Fibroblast of skin of right biceps (primary cell): ENCODE measurements at places on chromosomes 12 and 14.

GRCh38 chr12:104764225-104765091 lies 193.6 kb downstream of the SLC41A2 start:
- peak; percentile 52 for DNase-seq

GRCh38 chr12:104314242-104314614 lies 10.7 kb downstream of the EID3 start:
- no peak for DNase-seq

DNA sequence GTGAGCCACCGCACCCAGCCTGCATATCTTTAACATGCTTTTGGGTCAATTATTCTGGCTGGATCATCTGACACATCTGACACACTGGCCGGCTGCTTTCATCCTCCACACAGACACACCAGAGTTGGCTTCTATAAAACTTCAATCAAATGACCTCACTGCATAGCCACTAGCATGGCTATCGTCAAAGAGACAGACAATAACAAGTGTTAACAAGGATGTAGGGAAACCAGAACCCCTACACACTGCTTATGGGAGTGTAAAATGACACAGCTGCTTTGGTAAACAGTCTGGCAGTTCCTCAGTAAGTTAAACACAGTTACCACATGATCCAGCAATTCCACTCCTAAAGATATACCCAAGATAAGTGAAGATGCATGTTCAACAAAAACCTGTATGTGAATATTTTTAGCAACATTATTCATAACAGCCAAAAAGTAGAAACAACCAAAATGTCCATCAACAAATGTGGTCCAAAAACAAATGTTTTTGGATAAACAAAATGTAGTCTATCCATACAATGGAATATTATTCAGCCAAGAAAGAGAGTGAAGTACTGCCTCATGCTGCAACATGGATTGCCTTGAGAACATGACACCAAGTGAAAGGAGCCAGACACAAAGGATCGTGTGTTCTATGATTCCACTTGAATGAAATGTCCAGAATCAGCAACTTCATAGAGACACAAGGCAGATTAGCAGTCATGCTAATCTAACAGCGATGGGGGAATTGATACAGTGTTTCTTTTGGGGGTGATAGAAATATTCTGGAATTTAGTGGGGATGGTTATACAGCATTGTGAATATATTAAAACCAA lies 10.1 kb downstream of the KDM2B start:
- DNase-seq, result no peak

DNA sequence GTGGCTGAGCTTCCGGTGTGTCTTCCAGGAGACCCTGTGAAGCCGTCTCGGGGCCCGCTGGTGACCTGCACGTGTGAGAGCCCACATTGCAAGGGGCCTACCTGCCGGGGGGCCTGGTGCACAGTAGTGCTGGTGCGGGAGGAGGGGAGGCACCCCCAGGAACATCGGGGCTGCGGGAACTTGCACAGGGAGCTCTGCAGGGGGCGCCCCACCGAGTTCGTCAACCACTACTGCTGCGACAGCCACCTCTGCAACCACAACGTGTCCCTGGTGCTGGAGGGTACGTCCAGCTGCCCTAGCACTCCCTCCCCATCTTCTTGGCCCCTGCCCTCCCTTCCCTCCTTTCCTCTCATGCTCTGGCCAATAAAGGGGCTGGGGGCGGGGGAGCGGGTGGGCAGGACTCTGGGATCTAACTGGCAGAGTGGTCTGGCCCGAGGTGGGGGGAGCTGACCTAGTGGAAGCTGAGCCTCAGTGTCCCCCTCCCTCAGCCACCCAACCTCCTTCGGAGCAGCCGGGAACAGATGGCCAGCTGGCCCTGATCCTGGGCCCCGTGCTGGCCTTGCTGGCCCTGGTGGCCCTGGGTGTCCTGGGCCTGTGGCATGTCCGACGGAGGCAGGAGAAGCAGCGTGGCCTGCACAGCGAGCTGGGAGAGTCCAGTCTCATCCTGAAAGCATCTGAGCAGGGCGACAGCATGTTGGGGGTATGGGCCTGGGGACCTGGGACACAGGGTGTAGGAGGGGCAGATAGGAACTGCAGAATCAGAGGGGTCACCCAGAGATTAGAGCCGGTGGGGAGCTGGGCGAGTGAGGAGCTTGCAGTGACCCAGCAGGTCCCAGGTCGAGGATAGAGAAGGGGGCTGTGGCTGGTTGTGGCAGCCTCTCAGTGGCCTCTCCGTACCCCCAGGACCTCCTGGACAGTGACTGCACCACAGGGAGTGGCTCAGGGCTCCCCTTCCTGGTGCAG lies 6.0 kb downstream of the ACVRL1 start:
- DNase-seq, result no peak

DNA sequence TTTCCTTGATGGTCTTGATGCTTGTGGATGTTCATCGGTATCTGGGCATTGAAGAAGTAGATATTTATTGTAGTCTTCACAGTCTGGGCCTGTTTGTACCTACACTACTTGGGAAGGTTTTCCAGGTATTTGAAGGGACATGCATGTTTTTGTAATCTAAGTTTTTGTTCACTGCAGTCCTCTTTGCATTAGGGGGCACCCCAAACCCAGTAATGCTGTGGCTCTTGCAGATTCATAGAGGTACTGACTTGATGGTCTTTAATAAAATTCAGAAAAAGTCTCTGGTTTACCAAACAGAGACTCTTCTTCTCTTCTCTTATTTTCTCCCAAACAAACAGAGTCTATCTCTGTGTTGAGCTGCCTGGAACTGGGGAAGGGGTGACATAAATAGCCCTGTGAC lies 150.9 kb upstream of the SLC16A7 start:
- DNase-seq, result peak; percentile 39

DNA sequence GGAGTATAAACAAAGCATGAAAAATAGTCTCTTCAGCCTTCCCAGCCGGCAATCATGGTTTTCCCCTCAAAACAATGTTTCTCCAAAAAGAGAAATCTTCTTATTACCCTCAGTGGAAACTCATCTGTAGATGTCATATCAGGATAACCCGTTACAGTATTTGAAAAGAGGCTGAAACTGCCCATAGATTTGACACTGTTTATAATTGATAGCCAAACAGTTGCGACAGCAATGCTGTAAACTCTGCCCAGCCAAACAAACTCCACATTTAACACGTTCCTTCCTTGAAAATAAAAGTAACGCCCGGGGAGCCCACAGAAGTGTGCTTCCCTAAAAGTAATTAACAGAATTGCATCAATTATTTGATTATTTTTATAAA lies 201.3 kb upstream of the FOXN3 start:
- DNase-seq, result peak; percentile 19

DNA sequence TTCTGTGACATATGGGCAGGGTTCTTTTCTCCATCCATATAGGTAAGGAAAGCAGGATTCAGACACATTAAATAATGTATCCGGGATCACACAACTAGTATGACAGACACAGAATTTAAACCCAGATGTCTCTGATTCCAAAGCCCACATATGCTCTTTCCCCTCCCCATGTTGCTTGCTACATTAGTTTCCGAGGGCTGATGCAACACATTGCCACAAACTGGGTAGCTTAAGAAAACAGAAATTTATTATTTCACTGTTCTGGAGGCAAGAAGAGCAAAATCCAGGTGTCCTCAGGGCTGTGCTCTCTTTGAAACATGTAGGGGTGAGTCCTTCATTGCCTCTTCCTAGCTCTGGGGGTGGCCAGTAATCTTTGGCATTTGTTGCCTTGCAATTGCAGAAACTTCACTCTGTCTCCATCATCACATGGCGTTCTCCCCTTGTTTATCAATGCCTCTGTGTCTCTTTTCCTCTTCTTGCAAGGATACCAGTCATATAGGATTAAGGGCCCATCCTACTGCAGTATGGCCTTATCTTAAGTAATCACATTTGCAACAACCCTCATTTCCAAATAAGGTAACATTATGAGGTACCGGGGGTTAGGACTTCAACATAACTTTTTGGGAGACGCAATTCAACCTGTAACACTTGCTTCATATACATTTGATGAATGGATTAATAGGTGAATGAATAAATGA lies 83.0 kb upstream of the CCND2 start:
- peak; percentile 30 for DNase-seq

GRCh38 chr12:53752621-53753020 lies 842 bp upstream of the CISTR start:
- DNase-seq, result no peak

GRCh38 chr14:103856105-103856504 lies 8.7 kb upstream of the PPP1R13B start:
- no peak for DNase-seq

DNA sequence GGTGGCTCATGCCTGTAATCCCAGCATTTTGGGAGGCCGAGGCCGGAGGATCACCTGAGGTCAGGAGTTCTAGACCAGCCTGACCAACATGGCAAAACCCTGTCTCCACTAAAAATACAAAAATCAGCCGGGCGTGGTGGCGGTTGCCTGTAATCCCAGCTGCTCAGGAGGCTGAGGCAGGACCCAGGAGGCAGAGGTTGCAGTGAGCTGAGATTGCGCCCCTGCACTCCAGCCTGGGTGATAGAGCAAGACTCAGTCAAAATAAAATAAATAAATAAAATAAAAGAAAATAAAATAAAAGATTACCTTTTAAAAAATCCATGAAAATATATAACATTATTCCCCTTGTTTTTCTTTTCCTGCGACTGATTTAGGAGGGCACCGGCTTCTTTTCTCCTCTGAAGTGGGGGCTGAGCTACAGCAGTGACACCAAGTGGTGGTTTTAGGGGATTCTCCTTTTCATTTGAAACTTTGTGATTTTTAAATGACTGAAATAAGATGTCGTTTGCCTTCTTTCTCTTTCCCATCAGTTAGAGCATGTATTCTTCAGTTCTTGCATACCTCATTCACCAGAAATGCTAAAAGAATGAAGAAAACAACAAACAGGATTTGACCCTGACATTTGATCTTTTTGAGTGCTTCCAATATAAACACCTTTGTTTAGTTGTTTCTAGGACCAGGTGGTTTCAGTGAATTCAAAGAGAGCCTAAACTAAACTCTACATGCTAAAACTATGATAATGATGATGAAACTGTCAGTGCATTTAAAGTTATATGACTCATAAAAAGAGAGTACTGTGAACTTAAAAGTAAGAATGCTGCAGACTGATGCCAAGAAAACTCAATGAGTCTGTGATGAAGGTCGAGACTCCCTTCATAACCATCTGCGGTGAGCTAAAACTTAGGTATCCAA lies 22.6 kb upstream of the PKP2 start:
- peak; percentile 22 for DNase-seq

DNA sequence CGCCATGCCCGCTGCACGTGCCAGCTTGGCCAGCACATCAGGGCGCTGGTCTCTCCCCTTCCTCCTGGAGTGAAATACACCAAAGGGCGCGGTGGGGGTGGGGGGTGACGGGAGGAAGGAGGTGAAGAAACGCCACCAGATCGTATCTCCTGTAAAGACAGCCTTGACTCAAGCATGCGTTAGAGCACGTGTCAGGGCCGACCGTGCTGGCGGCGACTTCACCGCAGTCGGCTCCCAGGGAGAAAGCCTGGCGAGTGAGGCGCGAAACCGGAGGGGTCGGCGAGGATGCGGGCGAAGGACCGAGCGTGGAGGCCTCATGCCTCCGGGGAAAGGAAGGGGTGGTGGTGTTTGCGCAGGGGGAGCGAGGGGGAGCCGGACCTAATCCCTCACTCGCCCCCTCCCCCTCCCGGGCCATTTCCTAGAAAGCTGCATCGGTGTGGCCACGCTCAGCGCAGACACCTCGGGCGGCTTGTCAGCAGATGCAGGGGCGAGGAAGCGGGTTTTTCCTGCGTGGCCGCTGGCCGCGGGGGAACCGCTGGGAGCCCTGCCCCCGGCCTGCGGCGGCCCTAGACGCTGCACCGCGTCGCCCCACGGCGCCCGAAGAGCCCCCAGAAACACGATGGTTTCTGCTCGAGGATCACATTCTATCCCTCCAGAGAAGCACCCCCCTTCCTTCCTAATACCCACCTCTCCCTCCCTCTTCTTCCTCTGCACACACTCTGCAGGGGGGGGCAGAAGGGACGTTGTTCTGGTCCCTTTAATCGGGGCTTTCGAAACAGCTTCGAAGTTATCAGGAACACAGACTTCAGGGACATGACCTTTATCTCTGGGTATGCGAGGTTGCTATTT lies 914 bp upstream of the CCND2 start:
- no peak for DNase-seq

DNA sequence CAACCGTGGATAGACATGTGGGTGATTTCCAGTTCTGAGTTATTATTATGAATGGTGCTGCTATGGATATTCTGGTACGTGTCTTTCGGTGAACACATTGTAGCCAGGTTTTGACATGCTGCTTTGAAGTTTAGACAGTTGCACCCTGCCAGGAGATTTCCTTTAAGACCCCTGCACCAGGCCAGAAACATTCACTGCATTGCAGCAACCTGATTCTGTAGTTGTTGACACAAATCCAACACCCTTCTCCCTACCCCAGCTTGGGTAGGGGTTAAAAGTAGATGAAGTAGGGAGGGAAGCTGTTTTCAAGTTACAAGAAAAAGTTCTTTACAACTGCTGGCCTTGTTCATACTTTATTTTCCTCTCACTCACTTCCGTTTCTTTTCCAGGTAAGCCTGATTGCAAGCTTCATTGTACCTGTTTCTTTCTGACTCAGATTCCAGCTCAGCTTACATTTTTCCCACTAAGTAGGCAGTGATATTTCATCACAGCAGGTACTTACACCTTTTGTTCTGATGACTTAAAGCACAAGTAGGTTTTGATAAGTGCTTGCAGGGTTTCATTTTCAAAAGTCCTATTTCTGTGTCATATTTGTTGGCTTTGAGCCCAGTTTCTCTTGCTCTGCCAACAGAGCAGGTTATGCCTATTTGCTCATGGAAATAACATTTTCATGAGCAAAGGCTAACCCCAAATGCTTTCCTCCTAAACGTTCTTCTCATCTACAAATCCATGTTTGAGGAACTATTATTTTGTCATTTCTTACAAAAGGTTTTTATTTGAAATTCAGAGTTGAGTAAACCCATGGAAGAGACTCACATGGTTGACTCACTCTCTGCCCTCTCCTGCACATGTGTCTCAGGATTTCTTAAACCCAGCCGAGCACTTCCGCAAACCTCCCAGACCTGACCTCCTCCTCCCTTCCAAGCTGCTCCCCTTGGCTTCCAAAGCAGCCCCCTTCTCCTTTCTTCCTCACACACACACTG lies 12.1 kb upstream of the LTA4H start:
- peak; percentile 64 for DNase-seq

- no peak for DNase-seq
Measured at GRCh38 chr14:73757876-73758391, 43.8 kb upstream of the PNMA1 start.

DNA sequence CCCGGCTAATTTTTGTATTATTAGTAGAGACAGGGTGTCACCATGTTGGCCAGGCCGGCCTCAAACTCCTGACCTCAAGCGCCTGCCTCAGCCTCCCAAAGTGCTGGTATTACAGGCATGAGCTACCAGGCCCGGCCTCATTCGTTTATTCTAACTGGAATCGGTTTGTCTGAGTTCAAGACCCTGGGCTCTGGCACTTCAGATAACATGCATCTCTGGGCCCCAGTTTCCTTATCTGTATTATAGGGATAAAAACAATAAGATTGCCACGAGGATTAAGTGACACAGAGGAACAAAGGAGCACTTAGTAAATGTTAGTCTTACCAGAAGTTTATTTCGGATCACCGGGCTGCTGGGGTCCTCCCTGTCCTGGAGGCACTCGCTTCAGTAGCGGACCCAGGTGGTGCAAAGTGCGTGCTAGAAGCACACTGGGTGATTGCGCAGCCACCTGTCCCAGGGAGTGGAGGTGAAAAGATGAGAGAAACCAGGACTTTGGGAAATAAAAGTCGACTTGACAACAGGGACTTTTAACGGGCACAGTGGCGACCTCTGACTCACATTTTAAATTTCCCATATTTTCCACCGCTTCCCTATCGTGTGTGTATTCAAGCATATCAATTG lies 37.5 kb downstream of the ACACB start:
- no peak for DNase-seq

GRCh38 chr12:27940756-27941402 lies 31.7 kb downstream of the PTHLH start:
- DNase-seq, result peak; percentile 73

- peak; percentile 94 for DNase-seq
Measured at GRCh38 chr12:51592034-51592705, 1.1 kb downstream of the SCN8A start.

- peak; percentile 39 for DNase-seq
Measured at GRCh38 chr12:123096182-123096581, 54.7 kb downstream of the PITPNM2 start.
